ENCODE measurements at places on chromosomes 7 and 10.

DNA sequence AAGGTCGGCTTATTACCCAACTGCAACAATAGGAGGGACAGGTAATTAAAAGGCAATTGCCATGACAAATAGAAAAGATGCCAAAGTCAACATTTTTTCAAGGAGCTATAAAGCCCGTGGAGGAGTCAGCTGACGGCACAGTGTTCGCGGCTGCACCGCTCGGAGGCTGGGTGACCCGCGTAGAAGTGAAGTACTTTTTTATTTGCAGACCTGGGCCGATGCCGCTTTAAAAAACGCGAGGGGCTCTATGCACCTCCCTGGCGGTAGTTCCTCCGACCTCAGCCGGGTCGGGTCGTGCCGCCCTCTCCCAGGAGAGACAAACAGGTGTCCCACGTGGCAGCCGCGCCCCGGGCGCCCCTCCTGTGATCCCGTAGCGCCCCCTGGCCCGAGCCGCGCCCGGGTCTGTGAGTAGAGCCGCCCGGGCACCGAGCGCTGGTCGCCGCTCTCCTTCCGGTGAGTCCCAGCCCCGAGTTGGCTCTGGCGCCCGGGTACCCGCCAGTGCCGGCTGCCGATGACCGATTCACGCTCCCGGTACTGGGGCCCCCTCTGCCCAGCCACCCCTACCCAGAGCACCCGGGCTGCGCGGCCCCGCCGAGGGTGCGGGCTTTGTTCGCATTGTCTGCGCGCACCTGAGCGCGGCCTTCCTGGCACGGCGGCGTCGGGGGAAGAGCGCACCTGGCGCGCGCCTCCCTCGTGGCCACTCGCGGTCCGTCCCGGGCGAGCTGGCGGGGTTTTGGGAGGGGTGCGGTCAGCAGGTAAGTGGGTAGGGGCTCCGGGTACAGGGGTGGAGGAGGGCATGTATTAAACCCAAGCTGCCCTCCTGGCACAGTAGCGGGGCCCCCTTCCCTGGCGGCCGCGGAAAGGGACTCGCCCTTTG, at the start of gene VWA2:
TSS of gene VWA2 (plus strand) at position 138 of the 877 bp plus-strand sequence. CDS start 9,460 bp downstream, outside the sequence.
- peak; percentile 61 for DNase-seq

- no peak for DNase-seq
Observed at GRCh38 chr7:104179178-104179577, 28.6 kb downstream of the ORC5 start.

- no peak for DNase-seq
Observed at GRCh38 chr10:102196893-102197292, 29.2 kb upstream of the ELOVL3 start.

- DNase-seq, result no peak
Observed at GRCh38 chr10:75166623-75166972, 44.0 kb upstream of the VDAC2 start.

DNA sequence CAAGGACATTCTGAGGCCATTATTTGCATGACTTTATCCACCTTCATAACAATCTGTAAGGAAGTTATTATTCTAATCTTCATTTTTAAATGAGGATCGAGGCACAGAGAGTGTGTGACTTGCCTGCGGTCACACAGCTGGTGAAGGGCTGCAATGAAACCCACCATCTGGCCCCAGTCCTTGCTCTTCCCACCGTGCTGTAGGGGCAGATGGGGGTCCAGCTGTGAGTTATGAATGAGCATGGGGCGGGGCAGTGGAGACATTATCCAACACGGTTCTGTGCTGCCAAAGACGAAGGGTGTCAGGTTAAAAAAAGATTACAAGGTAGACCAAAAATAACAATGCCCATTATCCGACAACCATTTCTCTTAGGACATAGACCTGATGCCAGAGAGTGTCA, 417.5 kb upstream of the MGMT start:
- no peak for DNase-seq

DNA sequence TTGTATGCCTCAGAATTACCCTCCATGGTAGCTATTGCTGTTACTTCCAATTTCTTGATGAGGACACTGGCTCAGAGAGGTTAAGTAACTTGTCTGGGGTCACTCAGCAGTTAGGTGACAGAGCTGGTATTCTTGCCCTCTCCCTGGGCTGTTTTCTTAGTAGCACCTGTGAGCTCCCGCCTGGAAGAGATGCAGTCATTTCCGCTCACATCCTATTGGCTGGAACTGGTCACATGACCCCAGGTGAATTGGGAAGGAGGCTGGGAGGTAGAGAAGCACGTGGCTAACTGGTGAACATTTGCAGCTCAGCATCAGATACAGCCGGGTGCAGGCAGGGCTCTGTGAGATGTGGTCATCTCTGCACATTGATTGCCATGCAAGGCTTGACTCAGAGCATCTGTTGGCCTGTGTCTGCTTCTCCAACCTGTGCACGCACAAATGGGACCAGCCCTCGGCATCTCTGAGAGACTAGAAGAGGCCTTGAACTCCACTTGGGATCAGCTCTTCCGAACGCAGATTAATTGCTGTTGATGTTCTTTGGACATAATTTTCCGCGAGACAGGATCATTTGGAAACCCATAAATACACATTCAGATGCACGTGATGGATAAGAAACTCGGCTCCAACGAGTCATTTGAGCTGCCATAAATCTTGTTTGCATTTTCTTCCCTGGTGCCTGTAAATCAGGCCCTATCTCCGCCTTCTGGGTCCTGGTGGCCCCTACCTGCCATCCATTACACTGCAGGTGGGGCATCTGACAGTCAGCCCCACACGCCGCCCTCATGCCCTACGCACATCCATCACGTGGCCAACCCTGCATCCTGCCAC, 42.8 kb downstream of the MYL10 start:
- DNase-seq, result peak; percentile 83

DNA sequence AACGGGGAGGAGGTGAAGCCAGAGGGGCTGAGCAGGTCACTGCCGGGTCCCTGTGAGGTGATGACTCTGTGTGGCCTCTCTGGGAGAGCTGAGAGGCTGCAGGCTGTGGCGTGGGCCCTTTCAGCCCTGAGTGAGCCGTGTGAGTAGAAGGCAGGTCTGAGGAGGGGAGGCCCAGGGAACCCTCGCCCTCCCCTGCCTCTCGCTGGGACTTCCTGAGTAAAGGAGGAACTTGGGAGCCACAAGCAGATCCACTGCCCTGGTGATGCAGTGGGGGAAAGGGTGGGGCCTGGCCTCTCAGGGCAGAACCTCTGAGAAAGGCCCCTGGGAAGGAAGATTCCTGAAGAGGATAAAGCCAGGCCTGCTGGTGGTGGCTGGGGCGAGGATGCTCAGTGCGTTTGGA, 22.8 kb downstream of the EEPD1 start:
- DNase-seq, result no peak

DNA sequence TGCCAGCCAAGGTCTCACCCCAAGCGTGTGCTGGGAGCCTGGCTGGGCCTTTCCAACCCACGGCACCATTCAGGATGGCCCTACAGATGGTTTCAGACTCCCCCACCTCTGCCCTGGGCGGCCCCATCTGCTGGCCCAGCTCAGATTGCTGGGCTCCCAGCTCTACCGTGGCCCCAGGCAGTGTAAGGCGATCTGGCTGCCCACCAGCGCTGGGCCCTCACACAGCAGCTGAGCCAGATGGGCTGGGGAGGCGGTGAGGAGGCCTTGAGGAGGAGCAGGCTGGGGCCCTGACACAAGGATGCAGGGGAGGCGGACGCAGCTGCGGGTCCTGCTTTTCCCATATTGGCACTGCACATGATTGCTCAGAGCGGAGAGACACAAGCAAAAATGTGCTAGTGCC, 162.8 kb downstream of the NRF1 start:
- DNase-seq, result no peak

GRCh38 chr10:132048294-132048667, 17.5 kb upstream of the JAKMIP3 start:
- no peak for DNase-seq

DNA sequence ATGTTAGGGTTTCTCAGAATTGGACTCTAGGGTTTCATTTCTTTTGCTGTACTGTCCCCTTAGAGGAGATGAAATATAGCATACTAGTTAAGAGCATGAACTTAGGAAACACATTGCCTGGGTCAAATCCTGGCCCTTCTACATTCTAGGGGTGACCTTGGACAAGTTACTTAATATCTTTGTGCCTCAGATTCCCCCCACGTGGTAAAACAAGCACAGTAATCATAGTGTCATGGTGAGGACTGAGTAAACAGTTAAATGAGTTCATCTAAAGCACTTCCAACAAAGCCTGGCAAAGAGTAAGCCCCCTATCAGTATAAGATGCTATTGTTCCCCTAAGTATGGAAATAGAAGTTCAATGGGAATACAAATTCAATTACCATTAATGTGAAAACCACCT, 5.1 kb downstream of the DPY19L1 start:
- DNase-seq, result no peak

DNA sequence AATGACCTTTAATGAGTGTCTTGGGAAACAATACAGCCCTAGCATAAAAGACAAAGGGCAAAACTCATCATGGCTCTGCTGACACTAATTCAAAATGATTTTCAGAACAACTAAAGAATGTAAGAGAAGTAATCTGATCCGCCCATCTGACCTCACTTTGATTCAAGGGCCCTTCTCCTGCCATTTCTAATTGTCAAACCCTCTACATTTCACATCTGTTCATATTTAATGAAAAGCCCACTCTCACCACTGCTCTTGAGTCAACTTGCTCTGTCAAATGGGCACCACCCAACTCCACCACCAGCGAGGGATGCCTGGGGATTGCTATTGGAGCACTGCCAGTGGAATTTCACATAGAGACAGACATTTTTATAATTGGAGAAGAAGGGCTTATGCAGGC, 639.2 kb downstream of the KCNMA1 start:
- DNase-seq, result no peak

- no peak for DNase-seq
Observed at GRCh38 chr10:73992899-73993788, 4.8 kb upstream of the VCL start.

- no peak for DNase-seq
Observed at GRCh38 chr10:650886-651615, 38.4 kb downstream of the DIP2C start.

- no peak for DNase-seq
Observed at GRCh38 chr7:8291397-8292141, 29.6 kb upstream of the ICA1 start.

- DNase-seq, result no peak
Observed at GRCh38 chr10:102745157-102745556, 1.4 kb downstream of the WBP1L start.

GRCh38 chr10:28020080-28020860, 21.4 kb upstream of the ODAD2 start:
- no peak for DNase-seq

- no peak for DNase-seq
Observed at GRCh38 chr10:97547962-97548361, 24.6 kb upstream of the ANKRD2 start.

- DNase-seq, result no peak
Observed at GRCh38 chr7:35680403-35681013, 14.4 kb downstream of the HERPUD2 start.

- no peak for DNase-seq
Observed at GRCh38 chr7:140031364-140031763, 31.4 kb downstream of the PARP12 start.

DNA sequence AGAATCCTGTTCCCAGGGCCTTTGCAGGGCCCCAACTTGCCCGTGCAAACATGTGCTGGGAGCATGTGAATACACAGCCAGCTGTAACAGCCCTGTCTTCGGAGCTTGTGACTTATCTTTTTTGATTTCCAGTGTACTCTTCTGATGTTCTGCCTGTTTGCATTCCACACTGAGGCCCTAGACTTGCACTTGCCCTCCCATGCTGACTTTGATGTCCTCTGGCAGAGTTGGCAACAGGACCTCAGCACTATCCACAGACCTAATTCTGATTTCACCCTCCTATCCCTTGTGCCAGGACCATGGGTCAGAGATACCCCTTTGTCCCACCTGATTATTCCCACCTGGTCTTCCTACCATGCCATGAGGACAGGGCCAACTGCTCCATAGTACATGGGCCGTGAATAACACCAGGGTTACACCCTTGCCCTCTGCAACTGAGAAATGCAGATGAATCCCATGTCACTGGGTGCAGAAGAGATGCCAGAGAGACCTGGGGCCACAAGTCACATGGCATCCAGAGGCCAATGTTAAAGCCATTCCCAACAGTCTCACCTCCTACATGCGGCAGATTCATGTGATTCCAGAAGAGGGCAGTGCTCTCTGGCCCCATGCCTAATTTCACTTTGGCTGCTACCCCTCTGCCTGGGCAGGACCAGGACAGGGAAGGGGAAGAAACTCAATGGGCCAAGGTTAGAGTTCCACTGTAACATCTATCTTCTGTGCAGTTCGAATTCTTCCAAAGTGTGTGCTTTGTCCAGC, 43.0 kb downstream of the SCRN1 start:
- DNase-seq, result no peak

GRCh38 chr7:142125256-142125955, 13.9 kb downstream of the MGAM2 start:
- no peak for DNase-seq

DNA sequence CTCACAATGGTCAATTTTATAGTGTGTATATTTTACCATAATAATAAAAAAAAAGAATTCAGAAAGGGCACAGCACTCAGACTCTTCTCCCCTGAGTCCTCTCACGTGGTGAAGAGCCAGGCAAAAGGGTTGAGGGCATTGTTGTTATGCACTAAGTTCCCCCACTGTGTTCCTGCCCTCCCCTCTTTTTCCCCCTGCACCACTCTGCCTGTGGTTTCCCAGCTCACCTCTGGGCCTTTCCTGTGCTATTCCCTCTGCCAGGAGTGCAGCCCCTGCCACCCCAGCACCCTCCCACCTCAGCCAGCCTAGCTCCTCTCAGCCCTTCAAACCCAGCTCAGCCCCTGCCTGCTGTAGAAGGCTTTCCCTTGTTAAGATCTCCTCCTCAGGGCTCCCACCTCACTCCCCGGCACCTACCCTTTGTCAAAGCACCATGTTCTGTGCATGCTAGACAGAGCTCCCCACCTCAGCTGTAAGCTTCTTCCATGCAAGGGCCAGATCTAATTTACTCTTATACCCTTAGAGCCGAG, 108.5 kb downstream of the KCNMA1 start:
- no peak for DNase-seq

DNA sequence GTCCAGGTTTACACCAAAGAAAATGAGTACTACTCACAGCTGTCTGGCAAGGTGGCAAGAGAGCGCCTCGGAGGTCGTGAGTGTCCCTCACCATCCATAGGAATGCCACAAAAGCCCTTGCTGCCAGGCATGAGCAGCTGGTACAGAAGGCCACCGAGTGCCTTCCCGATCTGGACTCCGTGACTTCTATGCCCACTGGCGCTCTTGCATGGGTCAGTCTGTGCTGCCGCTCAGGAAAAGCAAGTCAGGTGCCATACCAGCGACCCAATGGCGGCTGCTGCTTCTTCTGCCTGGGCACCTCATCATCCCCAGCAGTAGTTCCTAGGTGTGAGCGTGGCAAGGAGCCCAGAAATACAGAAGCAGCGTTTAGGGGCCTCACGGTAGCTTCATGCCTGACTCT, 11.7 kb downstream of the TBXAS1 start:
- DNase-seq, result no peak

DNA sequence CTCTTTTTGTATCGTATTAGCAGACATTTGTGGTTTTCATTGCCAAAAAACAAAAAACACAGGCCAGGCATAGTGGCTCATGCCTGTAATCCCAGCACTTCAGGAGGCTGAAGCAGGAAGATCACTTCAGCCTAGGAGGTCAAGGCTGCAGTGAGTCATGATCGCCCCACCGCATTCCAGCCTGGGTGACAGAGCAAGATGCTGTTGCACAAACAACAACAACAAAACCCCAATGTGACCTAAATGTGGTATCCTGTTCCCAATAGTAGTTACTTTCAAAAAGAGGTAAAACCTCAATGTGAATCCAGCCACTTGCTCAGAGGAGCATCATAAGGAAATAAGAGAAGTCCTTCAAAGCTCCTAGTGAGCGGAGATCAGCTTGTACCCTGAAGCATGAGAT, 45.8 kb upstream of the SKAP2 start:
- DNase-seq, result no peak

All from colonic mucosa (tissue), 4 donors.